Femur (tissue), 1 donor: ENCODE measurements at places on chromosomes 6 and 20.
A peak's percentile ranks its signal among the peaks of the same experiment; 100 is the strongest.

GRCh38 chr6:143490244-143490643 lies 21.3 kb downstream of the FUCA2 start:
- no peak for DNase-seq

- no peak for DNase-seq
These were observed 222.9 kb downstream of the UBE3D start for GRCh38 chr6:82842721-82843120.

- peak; percentile 58 for DNase-seq
These were observed at the start of gene FAM162B for GRCh38 chr6:116764961-116765841. TSS of gene FAM162B (minus strand) at chr6:116765719. CDS start at chr6:116765576, 143 bp downstream.

- no peak for DNase-seq
These were observed 55.6 kb upstream of the FOXC1 start for GRCh38 chr6:1554141-1554475.

DNA sequence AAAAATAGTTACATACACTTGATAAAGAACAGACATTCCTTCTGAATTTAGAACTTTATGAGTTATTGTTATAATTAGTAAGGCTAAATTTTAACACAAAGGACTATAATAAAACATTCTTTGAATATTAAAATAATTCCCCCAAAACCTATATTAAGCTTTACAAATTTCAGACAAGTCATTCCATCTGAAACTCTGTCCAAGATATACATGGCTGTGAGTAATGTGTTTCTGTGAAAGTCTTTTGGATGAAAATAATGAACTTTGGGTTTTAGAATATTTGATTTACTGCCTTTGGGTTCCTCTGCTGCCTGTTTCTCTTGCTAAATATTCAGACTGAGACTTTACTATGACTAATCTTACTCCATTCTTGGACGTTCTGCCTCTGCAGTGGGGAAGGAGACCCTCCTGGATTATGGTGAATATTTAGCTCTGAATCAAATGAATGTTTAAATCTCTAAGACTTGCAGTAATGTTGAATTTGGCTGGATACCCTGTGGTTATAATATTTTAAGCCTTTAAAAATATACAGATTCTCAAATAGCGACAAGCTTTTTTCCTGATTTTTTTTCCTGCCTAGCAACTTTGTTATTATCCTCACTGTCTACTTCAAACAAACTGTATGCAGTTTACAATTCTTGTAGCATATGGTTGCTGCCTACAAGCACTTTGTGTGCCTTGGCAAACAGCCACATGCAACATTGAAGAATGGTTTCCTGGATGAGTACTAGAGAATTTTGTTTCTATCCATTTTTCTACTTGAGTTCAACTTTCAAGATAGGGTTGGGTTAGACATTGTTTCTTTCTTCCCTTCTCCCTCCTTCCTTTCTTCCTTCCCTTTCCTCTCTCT lies 51.4 kb downstream of the TXLNB start:
- peak; percentile 80 for DNase-seq

DNA sequence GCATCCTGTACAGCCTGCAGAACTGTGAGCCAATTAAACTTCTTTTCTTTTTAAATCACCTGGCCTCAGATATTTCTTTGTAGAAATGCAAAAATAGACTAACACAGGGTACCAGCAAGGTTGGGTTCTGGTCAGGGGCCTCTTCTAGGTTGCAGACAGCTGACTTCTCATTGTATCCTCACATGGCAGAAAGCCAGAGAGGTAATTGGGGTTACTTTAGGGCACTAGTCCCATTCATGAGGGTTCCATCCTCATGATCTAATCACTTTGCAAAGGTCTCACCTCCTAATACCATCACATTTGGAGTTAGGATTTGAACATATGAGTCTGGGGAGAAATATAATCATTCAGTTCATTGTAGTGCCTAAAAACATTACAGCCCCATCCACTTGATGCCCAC lies 101.5 kb downstream of the LCA5 start:
- DNase-seq = no peak

GRCh38 chr6:19842030-19842615 lies 5.0 kb downstream of the ID4 start:
- DNase-seq = no peak

DNA sequence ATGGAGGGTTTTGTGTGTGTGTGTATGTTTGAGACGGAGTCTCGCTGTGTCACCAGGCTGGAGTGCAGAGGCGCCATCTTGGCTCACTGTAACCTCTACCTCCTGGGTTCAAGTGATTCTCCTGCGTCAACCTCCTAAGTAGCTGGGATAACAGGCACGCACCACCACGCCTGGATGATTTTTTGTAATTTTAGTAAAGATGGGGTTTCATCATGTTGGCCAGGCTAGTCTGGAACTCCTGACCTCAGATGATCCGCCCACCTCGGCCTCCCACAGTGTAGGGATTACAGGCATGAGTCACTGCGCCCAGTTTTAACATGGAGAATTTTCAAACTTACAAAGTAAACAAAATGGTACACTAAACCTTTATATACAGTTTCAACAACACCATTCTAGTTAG lies 22.8 kb downstream of the AMD1 start:
- no peak for DNase-seq

DNA sequence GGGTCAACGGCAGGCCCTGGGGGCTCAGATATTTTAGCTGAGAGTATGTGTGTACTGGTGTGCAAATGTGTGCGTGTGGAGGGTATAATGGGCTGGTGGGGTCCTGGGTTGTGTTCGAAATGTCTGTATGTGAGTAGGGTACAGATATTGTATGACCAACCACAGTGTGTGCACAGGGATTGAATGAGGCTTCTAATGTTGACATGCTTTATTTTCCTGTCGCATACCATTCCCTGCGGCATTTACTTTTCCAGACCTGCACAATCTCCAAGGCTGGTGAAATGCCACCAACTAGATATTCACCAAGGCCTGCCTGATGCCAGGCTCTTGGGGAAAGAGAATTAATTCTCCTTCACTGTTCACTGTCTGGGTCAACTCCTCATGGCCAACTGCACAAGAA lies 441.4 kb upstream of the SULF2 start:
- DNase-seq = no peak

GRCh38 chr6:121730616-121731015 lies 295.2 kb downstream of the GJA1 start:
- DNase-seq = no peak
